ENCODE measurements at places on chromosomes 5 and 9.

GRCh38 chr9:14783358-14783757 lies 60.8 kb upstream of the CER1 start:
- no peak for DNase-seq

- DNase-seq, result no peak
Measured at GRCh38 chr5:178068293-178068692, 45.0 kb upstream of the N4BP3 start.

GRCh38 chr9:112378328-112379176 lies 1.4 kb upstream of the HSDL2 start:
- DNase-seq, result no peak

- no peak for DNase-seq
Measured at GRCh38 chr9:132494857-132495256, 84.8 kb downstream of the CFAP77 start.

DNA sequence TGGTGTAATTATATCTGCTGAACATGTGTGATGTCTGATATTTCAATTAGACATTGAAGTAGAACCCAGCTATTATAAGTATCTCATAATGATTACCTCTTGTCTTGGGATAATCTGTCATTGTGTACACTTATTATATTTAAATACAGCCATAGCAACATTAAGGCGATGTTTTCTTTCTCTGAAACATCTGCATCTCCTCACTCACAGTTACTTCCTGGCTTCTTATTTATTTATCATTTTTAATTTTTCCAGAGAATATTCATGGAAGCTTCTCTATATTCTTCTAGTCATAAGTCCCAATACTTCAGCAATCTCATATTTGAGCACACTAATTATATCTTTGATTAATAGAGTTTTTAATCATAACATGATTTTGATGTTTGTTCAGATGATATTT lies 103.8 kb upstream of the FBN2 start:
- DNase-seq, result no peak

DNA sequence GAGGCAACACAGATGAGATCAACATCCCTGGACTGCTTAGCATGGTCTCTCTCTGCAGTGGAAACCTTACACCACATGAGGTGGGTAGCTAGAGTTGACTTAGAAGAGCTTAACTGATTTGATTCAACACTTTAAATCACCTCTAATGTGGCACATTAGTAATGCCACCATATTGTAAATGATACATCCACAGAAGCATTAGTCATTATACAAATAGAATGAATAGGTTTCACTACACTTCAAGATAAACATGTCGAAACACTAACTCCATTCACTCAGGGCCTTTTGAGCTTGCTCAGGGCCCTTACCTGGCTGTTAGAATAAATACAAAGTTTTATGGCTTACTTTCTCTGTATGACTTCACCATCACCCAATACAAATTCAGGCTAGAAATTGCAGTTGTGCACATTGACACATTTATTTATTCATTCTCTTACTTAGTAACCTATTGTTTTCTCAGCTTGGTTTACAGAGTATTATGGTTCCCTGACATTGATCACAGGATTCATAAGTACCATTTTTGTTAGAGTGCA lies 9.3 kb upstream of the SMAD5 start:
- no peak for DNase-seq

- DNase-seq, result no peak
Measured at GRCh38 chr9:71924576-71924975, 13.1 kb downstream of the C9orf85 start.

- no peak for DNase-seq
Measured at GRCh38 chr5:158344376-158344775, 485.4 kb upstream of the CLINT1 start.

- no peak for DNase-seq
Measured at GRCh38 chr5:83538786-83539462, 67.4 kb downstream of the VCAN start.

- no peak for DNase-seq
Measured at GRCh38 chr5:143341807-143342570, 61.5 kb downstream of the NR3C1 start.

GRCh38 chr9:135526089-135526729 lies 5.0 kb downstream of the LCN1 start:
- no peak for DNase-seq

DNA sequence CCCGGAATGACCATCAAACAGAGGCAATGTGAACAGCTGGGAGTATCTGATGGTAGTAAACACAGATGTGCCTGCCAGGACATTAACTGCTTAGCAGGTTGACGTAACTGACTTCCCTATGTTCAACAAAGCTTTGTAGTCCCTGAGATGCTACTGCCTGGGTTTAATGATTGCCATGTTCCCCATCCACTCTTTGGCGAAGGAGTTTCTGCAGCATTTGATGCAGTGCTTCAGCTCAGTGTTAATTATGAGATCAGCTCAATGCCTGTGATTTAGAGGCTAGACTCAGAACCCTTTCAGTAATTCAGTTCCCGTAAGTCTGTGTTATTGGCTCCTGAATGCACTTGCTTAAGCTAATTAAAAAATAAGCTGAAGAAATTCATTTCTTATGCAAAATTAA lies 547.3 kb upstream of the ZNF608 start:
- DNase-seq, result no peak

DNA sequence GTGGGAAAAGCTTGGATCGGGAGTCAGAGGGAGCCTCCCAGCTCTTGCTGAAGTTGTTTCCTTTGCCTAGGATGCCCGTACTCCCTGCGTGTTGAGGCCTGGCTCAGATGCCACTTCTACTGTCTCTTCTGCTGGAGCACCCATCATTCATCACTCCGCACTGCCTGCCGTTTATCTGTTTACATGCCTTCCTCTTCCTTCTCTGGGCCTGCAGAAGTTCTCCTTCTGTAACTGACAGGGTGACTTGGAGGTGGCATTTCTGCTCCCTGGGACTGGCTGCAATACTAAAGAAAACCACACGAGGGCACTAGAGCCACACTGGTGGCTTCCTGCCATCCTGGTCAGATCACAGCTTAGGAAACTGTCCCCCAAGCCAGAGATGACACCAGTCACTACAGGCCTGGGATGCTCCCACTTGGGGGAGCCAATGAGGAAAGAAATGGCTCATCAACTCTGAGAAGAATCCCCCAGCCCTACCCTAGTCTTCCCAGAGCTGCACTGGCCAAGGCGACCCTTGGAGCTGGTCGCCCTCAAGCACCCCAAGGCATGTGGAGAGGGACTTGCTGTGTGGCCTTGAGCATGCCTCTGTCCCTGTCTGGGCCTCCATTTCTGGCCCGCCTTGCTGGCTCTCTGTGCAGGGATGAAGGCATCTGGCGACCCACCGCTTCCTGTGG lies 9.7 kb upstream of the SLC25A51 start:
- DNase-seq, result peak; percentile 72

- DNase-seq, result no peak
Measured at GRCh38 chr5:79077680-79078365, 8.3 kb downstream of the BHMT2 start.

DNA sequence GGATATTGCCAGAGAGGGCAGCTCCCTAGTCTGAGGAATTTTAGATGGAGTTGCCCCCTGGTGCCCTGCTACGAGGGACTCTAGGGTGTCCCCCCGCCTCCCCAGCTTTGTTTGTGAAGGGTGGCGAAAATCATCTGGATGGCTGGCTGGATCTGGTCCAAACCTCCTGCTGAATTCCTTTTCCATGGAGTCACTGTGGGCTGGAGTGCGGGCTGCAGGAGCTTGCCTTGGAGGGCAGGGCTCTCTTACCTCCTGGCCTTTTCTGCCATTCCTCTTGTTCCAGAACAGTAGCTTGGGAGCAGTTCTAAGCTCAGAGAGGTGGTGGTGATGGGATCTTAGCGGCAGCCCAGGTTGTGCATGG lies 2.1 kb downstream of the SYNPO start:
- no peak for DNase-seq

DNA sequence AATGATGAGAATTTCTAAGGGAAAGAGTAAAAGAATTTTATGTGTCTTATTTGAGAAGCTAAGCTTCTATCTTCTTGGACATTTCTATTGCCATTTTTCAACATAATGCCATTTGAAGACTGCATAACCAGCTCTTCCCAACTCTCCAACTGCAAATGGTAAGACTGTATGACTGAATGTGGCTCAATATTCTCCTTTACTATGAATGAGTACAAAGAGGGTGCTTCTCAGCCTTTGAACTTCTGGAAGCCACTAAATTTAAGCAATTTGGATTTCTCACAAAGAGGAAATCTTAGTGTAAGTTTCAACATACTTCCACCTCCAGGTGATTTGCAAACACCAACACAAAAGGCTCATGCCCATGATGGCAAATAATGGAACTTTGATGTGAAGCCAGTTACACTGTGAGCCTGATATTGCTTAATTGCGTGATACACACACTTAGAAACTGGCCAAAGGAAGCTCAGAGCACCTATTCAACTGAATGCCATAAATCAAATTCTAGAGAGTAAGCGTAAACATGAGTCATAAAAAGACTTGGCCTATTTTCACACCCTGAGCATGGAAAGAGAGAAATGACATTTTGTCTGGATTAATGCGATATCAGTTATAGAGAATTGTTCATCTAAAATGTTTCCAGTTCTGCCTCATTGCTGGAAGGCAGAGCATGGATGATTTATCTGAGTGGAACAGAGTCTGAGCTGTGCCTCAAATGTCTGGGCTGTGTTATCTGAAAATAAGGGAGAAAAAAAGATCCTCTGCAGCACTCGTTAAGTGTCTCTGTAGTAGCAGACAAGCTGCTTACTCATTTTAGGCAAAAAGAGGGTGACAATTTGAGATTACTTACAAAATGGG lies 145.3 kb downstream of the PLK2 start:
- DNase-seq, result no peak

- DNase-seq, result no peak
Measured at GRCh38 chr5:55294935-55295334, 12.6 kb downstream of the DHX29 start.

DNA sequence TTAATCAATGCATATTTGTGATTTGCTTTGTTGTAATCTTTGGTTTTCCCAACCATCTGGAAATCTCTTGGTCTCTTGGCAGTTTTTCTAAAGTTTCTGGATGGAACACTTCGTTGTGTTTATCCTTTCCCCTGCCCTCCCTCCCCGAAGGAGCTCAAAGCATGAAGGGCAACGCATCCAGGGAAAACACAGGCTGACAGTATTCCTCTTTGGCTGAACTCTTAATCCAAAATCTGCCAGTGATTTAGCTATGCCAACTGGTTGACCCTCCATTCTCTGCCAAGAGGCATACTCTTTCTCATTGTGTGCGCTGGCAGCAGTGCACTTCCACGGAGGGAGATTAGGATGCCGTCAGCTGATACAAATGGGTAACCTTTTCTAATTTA lies 20.5 kb downstream of the ZBTB34 start:
- no peak for DNase-seq

DNA sequence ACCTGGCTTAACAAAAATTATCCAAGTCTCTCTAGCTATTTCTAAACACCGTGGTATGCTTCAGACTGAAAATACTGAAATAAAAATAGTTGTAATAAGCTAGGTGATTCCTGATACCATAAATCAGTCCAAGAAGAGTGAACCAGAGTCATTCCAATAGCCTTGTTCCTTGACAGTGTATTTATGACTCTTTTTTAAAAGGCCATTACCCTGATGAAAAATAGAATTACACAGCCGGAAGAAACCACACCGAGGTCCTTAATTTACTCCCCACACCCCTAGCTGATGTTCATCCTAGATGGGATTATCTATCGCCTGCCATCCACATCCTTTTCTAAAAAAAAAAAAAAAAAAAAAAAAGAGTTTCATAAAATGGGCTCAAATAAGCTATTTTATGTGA lies 457.6 kb upstream of the GRAMD2B start:
- no peak for DNase-seq

DNA sequence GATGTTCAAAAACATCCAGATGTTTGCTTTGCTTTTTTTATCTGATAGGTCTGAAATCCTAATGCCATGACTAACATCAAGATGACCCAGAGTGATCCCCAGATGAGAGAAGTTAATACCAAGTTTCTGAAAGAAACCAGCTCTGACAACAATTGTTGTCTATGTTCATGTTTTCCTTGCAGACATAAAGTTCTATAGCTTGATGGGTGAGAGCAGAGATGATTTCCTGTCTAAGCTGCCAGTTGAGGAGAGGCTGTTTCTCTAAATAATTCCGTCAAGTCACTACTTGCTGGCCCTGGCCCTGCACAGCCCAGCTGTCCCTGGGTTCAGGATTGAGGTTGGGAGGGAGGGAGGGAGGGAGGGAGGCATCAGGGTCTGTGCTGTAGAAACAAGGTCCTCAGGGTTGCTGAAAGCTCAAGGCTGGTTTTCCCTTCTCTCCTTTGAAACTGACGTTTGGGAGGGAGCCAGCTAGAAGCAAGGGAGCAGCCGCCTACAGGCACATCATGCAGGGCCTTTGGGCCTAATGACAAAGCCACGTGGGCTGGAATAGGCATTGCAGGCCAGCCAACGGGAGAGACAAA lies 3.9 kb downstream of the SPARC start:
- no peak for DNase-seq

GRCh38 chr9:99231711-99232110 lies 9.6 kb downstream of the SEC61B start:
- DNase-seq, result no peak

- DNase-seq, result no peak
Measured at GRCh38 chr9:17863213-17863883, 284.5 kb downstream of the SH3GL2 start.

- DNase-seq, result no peak
Measured at GRCh38 chr5:174922955-174923354, 198.6 kb downstream of the MSX2 start.

DNA sequence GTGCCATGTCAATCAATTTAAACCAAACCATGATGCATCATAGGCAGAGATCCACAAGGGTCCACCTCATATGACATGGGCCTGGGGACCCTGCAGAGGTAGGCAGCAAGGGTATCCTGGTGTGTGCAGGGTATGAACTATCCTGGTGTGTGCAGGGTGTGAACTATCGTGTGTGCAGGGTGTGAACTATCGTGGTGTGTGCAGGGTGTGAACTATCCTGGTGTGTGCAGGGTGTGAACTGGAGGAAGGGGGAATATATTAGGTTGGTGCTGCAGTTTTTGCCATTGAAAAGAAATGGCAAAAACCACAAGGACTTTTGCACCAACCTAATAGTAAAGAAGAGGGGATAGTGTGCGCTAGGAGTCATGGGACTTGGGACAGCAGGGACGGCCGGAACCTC lies 50.0 kb downstream of the MFAP3 start:
- DNase-seq, result no peak

GRCh38 chr5:149617760-149618306 lies 36.5 kb downstream of the ARHGEF37 start:
- no peak for DNase-seq

DNA sequence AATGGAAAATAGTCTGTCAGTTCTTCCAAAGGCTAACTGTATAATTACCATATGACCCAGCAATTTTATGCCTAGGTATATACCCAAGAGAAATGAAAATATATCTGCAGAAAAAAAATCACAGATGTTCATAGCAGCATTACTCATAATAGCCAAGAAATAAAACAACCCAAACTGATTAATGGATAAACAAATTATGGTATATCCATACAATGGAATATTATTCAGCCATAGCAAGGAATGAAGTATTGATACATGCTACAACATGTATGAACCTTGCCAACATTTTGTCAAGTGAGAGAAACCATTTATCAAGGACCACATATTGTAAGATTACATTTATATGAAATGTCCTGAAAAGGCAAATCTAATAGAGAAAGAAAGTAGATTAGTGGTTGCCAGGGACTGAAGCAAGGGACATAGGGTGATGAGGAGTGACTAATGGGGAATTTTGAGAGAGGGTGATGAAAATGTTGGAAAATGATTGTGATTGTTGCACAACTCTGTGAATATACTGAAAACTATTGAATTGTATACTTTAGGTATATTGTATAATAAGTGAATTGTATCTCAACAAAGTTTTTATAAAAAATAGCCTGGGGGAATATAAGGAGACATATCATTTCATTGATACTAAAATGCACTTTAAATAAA lies 114.4 kb downstream of the PBX3 start:
- DNase-seq, result no peak

- DNase-seq, result no peak
Measured at GRCh38 chr5:67677422-67677970, 480.9 kb upstream of the CD180 start.

- DNase-seq, result no peak
Measured at GRCh38 chr5:102801371-102801770, 46.3 kb downstream of the PAM start.

Measured in stimulated activated CD8-positive, alpha-beta memory T cell treated with anti-CD3 and anti-CD28 coated beads, Interleukin-4, amount 100 ng/mL, for 1 hour (primary cell).